A549 treated with Hydrocortisone at 1 μM for 4 hours (cell line): ENCODE measurements at places on chromosomes 16 and 17. TPM values are rescaled to one million over a fixed set of nuclear protein-coding genes. Genes with fewer than 3 reads are reported as not detected.

The ANKS4B gene
- 0.03 to 0.06 TPM (median 0.05 TPM) in 3 of 5 replicates, not detected in the others for total RNA-seq

The GSDMA gene
- total RNA-seq = not detected in 5 replicates

The NME3 gene
- 26.6 to 61.2 TPM (median 60.2 TPM) in 5 replicates for total RNA-seq

The BAIAP3 gene
- 0.64 to 1.6 TPM (median 0.93 TPM) in 5 replicates for total RNA-seq

The SCNN1B gene
- 0.40 to 0.69 TPM (median 0.65 TPM) in 5 replicates for total RNA-seq
